PC-9 (cell line): ENCODE measurements at places on chromosomes 11 and 22.

DNA sequence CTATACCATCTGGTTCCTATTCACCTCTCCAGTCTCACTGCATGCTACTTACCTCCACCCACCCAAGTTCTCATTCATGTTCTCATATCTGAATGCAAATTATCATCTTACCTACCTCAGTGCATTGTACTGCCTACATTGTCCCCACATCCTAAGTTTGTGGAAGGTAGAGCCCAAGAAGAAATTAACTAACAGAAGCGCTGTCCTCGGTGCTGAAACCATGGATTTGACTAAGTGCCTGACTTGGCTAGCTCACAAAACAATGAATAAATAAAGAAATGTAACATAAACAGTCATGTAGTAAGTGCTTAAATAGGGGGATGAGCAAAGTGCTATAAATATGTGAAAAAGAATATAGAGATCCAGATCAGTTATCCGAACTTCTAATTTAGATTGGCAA, 63.2 kb downstream of the GRIA4 start:
- DNase-seq, result no peak

DNA sequence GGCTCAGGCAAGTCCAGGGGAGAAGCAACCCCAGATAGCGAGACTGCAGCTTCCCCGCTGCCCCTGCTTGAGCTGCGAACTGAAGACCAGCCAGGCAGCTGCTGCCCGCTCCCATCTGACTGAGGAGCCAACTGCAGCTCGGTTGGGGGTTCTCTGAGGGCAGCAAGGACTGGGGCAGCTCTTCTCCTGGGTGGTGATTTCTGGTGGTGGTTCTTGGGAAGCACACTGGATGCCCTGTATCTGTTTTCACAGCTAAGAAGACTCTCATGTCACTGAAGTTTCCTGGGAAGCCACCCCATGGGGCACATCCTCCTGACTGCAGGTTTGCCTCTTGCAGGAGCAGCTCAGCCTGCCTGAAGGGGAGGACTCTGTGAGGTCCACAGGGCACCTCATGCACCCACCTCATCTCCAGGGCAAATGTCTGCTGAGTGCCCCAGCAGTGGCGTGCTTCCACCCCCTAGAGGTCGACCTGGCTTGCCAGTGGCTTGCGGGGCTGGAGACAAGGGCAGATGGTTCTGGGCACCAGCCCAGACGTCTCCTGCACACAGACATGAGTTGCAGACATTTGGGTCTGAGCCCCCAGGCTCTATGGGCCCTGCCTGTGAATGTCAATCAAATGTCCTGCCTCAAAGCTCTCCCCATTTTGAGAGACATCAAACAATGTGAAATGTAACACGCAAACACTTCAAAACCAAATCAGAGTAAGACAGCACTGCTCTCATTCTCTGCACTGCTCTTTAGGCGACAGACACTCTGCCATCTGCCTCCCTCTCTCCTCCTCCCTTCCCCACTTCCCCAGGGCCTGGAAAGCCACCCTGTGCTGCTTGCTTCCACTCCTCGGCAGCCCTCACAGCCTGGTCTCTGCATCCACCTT, 800.9 kb downstream of the BRD1 start:
- DNase-seq, result no peak

- DNase-seq, result no peak
These were observed 674.1 kb downstream of the OPCML start for GRCh38 chr11:132858223-132858622.

DNA sequence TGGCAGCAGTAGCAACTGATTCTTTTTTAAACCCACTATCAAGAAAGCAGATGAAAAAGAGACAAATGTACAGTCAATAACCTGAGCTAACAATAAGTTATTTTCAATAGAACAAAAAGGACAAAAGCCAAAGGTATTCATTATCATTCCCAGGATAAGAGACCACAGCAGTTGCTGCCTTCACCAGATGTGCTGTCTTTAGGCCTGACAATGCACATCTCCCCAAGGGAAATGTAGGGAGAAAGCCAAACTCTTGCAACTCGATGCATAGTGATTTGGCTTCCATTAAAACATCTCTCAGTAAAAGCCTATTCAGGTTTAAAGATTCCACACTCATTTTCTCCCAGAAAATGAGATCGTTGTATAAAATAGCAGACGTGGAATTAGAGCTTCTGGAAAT, 210.7 kb downstream of the METTL15 start:
- no peak for DNase-seq

DNA sequence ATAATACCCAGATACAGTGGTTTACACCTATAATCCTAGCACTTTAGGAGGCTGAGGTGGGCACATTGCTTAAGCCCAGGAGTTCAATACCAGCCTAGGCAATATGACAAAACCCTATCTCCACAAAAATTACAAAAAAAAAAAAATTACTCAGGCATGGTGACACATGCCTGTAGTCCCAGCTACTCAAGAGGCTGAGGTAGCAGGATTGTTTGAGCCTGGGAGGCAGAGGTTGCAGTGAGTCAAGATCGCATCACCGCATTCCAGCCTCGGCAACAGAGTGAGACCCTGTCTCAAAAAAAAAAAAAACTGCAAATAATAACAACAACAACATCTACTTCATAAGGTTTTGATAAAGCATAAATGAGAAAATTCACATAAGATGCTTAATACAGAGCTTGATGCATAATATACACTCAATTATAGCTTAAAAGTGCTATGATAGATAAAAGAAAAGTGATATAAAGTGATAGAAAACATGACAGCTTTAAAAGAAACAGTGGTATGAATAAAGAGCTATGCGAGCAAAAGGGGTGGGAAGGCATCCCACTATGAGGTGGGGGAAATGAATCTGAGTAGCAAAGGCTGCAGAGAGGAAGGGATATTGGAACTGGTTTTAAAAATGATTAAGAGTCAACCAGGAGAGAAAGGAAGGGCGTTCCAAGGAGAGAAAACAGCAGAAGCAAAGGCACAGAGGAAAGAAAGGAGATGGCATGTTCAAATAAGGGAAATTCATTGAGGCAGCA, 197.6 kb downstream of the KIF18A start:
- DNase-seq, result peak; percentile 23

DNA sequence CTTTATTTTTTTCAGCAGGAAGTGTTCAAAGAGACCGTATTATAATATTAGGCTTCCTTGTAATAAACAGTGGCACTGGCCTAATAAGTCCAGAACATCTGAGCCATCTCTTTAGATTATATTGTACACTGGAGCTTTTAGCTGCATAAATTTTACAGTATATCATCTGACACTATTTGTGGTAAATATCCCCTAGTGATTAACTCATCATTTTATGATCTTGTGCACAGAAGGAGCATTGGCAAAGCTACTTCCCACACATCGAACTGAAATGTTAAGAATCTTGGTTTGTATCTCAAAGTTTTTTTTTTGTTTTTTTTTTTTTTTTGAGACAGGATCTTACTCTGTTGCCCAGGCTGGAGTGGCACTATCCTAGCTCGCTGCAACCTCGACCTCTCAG, 162.7 kb downstream of the HIPK3 start:
- no peak for DNase-seq

- no peak for DNase-seq
These were observed 2319.9 kb downstream of the LRRC4C start for GRCh38 chr11:39139581-39139980.

- no peak for DNase-seq
These were observed 450 bp upstream of the BCL2L13 start for GRCh38 chr22:17638182-17638431.

DNA sequence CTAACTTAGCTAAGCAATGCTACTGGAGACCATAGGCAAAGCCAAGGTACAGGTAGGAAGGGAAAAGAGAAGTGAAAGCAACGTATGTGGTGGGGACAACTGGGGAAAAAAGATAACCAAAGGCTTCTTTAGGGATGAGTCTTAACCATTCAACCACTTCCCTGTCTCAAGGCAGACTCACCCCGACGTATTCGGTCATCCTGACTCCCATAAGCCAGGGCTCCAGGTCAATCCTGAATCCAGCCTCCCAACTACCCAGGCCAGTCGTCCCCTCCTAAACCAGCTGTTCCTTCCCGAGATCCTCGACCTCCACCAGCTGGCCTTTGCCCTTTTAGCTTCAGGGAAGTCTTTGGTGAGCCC, 330 bp downstream of the ACP2 start:
- no peak for DNase-seq

DNA sequence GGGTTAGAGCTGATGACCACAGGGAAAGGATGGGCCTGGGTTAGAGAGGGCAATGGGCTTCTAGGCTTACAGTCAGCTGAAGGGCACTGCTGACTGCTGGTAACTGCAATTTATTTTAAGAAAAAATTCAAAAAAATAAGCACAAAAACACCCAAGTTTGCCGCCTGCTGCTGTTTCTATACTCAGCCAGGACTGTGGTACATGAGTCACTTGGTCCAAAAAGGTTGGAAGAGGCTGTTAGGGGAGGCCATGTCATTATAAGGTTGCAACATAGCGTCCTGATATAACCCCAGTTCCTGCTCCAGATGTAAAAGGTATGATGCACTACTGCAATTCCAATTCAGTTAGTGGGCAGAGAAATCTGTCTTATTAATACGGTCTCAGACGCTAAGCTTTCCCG, 98.9 kb downstream of the ETS1 start:
- no peak for DNase-seq

- no peak for DNase-seq
These were observed 8.1 kb upstream of the MOB2 start for GRCh38 chr11:1494650-1495049.

DNA sequence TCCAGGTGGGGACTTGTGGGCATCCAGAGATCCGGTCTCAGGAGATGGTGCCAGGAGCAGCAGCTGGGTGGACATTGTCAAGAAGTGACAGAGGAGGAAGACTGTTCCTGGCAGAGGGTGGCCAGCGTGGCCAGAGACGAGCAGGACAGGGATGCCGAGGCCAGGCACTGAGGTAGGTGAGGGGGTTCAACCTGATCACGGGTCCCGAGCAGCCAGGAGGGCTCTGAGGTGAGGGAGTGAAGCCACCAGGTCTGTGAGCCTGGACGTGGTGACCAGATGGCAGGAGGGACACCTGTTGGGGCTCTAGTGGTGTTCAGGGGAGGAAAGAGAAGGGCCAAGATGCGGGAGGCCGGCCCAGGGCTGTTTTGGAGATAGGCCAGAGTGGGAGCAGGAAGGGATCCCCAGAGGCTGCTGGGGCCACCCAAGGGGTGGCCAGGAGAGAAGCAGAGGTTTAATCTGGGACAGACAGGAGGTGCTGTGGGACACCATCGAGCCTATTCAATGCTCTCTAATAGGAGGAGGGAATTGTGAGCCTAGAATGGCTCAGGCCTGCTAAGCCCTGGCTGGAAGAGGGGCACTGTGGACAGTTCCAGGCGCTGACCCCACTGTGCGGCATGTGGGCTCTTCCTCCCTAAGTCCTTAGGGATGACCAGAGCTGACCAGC, 6.3 kb downstream of the PPM1F start:
- no peak for DNase-seq

GRCh38 chr11:69361466-69361865, 67.5 kb downstream of the MYEOV start:
- no peak for DNase-seq

DNA sequence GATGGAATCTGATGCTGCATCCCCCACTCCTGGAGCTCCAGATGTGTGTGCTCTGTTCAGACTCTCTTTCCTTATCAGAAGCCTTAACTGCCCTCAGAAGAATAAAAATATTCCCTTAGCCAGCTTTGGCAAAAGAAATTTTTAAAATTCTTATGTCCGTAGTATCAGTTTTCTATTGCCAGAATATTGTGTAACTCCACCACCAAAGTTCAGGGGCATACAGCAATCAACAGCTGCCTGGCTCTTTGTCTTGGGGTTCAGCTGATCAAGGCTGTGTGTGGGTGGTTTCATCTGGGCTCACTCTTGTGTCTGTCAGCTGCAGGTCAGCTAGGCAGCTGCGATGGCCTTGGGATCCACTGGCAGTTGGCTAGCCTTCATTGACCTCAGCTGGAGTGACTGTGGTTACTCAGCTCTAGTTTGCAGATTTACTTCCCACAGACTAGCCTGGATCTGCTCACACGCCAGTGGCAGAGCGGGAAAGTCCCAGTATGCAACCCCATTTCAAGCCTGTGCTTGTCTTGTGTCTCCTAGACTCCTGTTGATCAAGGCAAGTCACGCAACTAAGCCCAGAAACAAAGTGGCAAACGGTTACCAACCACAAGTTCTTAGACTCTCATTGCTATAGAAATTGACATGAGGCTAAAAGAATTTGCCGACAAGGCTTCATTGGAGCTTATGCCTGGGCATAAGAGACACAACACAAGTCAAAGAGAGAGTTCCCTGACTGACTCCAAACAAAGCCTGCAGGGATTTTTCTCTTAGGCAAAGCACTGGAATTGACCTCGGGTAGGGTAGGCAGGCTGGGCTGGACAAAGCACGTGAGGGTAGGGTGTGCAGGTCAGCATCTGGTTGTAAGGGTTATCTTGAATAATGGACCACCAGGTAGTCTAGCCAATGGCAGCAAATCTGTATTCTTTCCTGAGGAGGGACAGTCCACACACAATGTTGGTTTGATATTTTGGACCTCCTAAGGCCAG, 7.5 kb downstream of the TMEM138 start:
- no peak for DNase-seq

- no peak for DNase-seq
These were observed 73.2 kb downstream of the DBX1 start for GRCh38 chr11:20087118-20087521.

DNA sequence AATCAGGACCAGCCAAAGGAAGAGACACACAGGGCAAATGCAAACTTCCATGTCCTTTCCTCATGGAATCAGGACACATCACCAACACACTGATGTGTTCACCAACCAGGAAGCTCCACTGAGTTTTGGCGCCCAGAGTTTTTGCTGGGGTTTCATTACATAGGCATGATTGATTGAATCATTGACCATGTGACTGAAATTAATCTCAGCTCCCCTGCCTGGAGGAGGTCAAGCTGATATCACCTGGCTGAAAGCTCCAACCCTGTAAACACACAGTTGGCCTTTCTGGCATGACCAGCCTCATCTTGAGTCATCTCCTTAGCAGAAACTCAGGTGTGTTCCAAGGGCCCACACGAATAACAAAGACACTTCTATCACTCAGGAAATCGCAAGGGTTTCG, 133.2 kb downstream of the TRIM29 start:
- no peak for DNase-seq

DNA sequence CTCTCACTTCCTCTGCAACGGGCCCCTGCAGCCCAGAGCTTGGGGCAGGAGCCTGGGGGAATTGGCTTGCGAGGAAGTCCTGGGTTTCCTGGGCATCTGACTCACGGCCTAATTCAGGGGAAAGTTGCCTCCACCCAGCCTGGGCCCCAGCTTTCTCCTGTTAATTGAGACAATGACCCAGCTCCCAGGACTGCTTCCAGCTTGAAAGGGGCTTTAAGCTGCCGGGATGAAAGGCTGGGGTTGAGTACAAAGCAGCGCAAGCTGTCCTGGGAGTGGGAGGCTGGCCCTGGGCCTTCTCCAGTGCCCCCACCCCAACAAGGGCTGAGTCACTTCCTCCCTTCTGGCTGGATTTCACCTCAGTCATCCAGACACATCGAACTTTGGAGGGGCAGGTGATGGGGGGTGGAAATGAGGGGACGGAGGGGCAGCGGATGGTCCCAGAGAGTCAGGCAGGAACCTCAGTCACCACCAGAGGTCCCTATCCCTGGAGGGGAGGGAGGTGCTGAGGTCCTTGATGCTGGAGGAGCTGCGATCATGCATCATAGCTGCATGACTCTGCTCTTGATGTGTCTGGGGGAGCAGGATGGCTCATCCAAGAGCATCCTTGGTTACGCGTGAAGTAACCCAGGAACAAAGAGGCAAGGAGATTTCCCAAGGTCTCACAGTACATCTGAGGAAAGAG, 30.1 kb upstream of the OAF start:
- DNase-seq, result no peak

GRCh38 chr22:40593460-40594273, 42.9 kb downstream of the MRTFA start:
- no peak for DNase-seq
